Activated naive CD4-positive, alpha-beta T cell treated with anti-CD3 and anti-CD28 coated beads, Interleukin-2, amount 50 U/mL, for 72 hours (primary cell): ENCODE measurements at places on chromosomes 4 and X.
A peak's percentile ranks its signal among the peaks of the same experiment; 100 is the strongest.

DNA sequence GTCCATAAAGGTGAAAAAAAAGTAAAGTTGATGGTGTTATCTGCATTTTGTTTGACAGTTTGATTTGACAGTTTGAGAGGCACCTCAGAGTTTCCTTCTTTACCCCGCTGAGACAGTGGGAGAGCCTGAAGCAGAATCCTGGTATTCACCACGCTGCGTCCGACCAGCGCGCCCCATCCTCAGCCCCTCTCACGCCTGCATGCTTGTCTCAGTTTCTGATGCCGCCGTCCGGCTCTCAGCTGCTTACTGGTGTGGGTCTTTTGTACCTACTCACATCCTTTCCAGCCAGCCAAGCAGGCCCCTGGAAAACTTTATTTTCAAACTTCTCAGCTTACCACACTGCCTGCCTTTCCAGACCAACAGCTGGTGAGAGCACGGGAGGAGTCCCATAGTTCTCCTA lies 175.2 kb downstream of the DCLK2 start:
- no peak for DNase-seq

DNA sequence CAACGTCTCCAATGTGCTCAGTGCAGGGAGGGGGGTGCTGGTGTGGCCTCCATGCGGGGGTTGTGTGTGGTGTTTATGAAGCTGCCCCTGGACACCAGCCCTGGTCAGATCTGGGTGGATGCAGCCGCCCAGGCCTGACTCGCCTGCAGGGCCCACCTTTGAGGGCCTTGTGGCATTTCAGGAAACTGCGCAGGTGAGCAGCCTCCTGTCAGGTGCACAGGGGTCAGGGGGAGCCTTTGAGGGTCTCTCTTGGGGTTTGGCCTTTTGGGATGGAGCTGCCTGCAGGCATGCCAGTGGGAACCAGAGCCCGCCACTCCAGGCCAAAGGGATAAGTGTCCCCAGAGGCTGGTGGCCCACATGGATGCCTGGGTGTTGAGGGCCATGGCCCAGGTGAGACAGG lies 45.4 kb downstream of the ADRA2C start:
- DNase-seq = no peak

GRCh38 chr4:158821228-158821971 lies 52.6 kb downstream of the FNIP2 start:
- no peak for DNase-seq

DNA sequence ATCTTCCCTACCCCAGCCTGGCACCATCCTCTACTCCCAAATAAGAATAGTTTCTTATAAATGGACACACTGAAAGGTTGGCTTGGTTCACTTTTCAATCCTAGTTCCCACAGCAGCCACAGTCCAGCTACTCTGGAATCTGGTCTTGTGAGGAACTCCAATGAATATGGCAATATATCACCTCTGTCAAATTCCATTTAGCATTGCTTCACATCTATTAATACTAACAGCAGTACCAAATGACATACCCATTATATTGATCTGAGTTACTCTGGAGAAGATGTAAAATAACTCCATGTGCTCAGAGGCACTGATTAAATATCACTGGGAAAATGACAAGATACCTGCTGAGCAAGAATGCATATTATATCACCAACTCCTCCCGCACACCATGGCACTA lies 8.6 kb downstream of the OPHN1 start:
- no peak for DNase-seq

- DNase-seq = no peak
These were observed 38.6 kb downstream of the BOD1L1 start for GRCh38 chr4:13588954-13589353.

DNA sequence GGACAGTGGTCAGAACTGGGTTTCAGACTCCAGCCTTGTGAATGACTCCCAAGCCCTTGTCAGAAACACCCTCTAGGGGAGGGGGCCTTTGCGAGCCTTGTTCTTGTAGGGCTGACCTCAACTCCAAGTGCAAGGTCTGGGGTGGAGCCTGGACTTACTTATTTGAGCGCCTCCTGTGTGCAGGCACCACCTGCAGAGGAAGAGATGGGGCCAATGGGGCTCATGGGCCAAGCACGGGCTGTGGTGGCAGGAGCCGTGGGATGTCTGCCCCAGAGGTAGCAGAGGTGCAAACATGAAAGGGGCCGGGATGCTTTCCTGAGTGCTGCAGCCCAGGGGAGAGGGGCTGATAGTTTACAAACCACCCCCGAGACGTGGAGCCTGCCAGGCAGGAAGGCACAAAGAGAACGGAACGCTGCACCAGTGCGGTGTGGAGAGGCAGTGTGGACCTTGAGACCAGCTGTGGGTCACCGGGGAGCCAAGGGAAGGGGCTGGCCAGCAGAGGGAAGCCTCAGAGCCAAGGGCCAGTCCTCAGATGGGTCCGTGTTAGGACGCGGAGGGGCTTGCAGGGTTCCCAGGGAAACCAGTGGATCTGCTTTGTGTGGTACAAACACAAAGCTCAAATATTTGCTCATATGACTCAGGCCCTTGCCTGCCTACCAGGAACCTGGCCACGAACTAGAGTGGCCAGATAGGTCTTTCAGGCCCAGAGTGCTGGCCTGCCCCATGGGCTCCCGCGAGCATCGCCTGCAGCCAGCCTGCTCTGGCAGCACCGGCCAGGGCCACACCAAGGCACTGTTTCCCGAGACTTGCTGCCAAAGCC lies 8.7 kb upstream of the TADA2B start:
- DNase-seq = no peak

GRCh38 chr4:4805887-4806286 lies 53.6 kb upstream of the MSX1 start:
- no peak for DNase-seq

DNA sequence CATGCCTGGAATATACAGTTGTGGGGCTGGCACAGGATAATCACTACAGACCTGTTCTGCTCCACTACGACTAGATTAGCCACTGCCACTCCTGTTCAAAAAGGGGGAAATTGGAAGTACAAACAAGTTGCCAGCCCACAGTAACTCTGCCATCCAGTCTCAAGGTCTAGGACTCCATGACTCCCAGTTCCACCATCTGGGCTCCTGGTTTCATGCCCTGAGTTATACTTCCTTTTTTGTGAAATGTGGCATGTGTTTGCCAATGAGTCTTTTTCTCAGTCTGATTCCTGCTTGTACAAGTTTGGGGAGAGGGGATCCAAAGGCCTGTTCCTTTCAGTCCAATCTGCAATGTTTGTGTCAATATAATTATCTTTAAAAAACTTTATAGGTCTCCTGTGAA lies 1.0 kb upstream of the BLOC1S4 start:
- DNase-seq = no peak

GRCh38 chr4:108902769-108903168 lies 139.9 kb upstream of the ETNPPL start:
- no peak for DNase-seq

GRCh38 chrX:99795495-99795894 lies 614.6 kb downstream of the PCDH19 start:
- DNase-seq = no peak

- no peak for DNase-seq
These were observed 221.3 kb upstream of the BMP3 start for GRCh38 chr4:80809039-80809729.

DNA sequence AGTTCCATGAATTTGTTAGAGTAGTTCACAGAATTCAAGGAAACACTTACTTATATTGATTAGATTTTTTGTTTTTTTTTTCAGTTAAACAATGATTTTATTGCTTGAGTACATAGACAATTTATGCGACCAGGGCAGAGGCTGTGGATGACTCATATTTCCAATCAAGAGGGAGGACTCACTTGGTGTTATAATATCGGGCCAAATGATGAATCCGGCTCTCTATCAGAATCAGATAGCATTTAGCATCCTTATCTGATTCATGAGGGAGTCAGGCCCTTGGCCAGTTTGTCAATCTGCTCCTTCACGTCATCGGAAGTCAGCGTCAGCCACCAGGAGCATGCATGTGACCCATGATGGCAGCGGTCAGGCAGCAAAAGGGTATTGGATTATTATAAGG lies 82.3 kb upstream of the HUWE1 start:
- DNase-seq = no peak

DNA sequence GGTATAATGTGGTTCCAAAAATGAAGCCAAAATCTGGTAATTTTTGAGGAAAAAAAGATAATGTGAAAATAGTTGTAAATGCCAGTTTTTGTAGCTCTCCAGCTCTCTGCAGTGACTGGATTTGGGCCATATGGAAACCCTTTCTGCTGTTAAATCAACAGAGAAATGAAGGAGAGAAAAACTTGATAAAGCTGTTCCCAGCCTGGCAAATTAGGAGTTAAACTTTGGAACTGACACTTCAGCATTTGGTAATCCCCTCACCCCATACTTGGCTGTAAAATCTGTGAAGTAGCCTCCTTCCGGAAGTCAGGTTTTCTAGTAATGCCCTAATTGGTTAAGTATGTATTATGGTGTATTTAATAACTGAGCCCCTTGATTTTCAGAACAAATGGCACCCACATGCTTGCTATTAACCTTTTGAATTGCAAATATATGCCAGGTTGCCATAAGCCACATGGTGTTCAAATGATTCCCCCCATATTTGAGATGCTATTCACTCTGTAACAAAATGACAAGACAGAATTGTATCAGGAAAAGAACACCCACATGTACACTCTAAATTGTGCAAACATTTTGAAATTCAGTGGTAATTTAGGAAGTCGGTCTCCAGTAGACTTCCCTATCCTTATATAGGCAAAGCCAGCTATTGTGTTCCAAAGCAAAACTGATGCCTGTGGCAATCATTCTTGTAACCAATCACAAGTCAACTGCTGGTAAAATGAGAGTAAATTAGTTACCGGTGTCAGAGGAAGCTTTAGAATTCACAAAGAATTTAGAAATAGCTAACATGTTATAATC lies 96.3 kb upstream of the ADAMTS3 start:
- no peak for DNase-seq

DNA sequence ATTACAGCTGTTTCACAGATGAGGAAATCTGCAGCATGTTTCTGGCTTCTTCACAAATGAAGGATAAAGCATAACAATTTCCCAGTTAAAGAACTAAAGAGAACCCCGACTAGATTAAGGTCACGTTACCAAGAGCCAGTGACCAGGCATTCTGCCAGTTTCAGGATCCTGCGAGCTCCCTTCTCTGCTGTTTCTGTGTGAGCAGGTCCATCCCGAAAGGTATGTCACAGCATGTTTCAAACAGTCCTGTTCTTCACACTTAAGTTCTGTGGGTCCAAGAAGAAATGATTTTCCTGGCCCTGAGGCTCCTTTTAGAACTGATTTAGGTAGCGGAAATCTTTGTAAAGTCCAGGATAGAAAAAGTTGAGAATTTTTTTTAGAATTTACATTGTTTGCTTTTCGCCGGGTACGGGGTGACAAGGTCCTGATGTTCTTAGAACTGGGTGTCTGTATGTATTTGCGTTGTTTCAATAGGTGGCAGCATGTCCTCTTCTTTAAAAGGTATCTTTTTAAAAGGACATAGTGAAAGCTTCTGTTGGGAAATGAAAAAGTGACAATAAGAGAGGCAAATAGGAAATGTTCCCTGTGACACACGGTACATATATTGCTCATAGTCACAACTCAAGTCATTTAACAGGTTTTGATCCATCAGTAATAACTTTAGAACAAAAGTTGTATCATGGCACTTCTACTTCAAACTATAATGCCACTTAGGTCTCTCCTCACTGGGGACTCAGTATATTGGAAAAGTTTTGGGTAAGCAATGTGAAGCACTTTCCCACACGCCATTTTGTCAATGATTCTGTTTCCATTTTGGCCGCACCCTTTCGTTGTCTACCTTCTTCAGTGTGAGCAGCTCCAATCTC lies 18.4 kb downstream of the IL21 start:
- no peak for DNase-seq

DNA sequence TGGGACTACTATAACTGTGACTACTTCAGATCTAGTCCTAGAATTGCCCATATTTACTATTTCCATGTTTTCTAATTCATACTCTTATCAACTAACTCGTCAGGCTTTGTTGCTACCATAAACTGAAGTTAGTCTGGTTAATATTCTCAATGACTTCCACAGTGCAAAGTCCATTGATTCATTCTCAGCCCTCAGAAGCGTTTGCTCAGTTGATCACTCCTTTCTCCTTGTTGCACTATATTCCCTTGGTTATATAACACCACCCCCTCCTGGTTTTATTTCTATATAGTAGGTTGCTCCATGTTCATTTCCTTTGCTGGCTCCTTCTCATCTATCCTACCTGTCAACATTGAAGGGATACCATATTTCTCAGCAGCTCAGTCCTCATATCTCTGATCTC lies 27.2 kb upstream of the SLC6A14 start:
- DNase-seq = no peak

- no peak for DNase-seq
These were observed 144.8 kb downstream of the TLL1 start for GRCh38 chr4:166017804-166018203.

GRCh38 chr4:169079942-169080827 lies 70.1 kb upstream of the CBR4 start:
- peak; percentile 8 for DNase-seq

DNA sequence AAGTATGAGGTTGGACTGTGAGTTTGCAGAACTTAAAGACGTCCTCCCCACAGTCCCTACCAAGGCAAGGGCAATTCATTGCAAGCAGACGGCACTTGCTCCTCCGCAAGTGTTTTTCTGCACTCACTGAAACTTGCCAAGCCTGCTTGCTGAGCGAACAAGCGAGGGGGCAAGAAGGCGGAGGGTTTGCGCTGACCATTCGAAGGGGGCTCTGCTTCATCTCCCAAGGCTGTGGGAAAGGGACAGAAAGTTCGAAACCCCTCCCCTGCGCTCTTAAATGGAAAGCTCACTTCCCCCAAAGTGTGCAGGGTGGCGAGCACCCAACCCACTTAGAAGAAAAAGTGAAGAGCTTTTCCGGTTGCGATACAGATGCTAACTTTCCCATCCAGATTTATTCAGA lies 1.4 kb downstream of the MID1 start:
- DNase-seq = no peak

- DNase-seq = peak; percentile 15
These were observed 1.6 kb upstream of the PDGFRA start for GRCh38 chr4:54227256-54228055.

DNA sequence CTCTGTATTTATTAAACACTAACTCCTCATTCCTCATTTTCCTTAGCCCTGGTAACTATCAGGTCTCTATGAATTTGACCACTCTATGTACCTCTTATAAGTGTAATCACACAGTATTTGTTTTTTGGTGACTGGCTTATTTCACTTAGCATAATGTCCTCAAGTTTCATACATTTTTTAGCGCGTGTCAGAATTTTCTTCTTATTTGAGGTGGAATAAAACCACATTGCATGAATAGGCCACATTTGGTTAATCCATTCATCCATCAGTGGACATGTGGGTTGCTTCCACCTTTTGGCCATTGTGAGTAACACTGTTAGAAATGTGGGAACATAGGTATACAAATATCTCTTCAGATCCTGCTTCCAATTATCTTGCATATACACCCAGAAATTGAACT lies 341.2 kb upstream of the BOD1L1 start:
- no peak for DNase-seq

GRCh38 chrX:150032742-150033141 lies 94.5 kb upstream of the EOLA2 start:
- no peak for DNase-seq

GRCh38 chr4:8333726-8334460 lies 64.3 kb downstream of the HTRA3 start:
- no peak for DNase-seq

DNA sequence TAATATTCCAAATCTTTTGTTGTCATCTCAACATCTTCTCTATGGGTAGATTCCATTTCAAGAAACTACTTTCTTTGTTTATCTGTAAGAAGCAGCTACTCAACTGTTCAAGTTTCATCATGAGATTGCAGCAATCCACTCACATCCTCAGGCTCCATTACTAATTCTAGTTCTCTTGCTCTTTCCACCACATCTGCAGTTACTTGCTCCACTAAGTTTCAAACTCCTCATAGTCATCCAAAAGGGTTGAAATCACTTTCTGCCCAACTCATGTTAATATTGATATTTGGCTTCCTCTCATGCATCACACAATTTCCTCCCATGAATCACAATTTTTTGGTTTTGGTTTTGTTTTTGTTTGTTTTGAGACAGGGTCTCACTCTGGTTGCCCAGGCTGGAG lies 35.7 kb downstream of the ADH5 start:
- no peak for DNase-seq
